Activated CD4-positive, alpha-beta T cell treated with anti-CD3 and anti-CD28 coated beads, Interleukin-2, amount 50 U/mL, for 4 hours (primary cell): ENCODE measurements at places on chromosomes 1 and 21.

- no peak for DNase-seq
Observed at GRCh38 chr1:82160036-82160435, 359.3 kb downstream of the ADGRL2 start.

DNA sequence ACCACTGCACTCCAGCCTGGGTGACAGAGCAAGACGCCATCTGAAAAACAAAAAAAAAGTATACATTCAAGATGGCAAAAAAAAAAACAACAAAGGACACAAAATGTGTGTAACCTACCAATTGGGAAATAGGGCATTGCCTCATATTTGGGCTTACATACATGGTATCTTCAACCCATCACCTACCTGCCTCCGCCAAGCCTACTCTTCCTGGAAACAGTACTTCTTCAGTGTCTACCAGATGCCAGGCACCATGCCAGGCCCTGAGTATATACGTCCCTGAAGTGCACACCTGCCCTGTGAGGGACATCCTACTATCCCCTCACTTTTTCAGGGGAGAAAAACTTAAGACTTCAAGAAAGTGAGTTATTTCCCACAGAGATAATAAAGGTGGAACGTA lies 160.2 kb downstream of the TOMM20 start:
- no peak for DNase-seq

DNA sequence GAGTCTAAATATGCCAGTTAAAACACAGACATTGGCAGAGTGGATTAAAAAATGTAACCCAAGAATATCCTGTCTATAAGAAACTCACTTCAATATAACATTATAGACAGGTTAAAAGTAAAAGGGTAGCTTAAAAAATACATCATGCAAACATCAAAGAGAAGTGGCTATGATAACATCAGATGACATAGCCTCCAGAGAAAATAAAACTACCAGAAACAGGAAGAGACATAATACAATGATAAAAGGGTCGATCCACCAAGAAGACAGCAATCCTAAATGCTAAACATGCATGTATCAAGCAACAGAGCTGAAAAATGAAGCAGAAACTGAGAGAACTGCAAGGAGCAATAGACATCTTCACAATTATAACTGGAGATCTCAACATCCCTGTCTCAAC lies 190.2 kb upstream of the NR5A2 start:
- no peak for DNase-seq

DNA sequence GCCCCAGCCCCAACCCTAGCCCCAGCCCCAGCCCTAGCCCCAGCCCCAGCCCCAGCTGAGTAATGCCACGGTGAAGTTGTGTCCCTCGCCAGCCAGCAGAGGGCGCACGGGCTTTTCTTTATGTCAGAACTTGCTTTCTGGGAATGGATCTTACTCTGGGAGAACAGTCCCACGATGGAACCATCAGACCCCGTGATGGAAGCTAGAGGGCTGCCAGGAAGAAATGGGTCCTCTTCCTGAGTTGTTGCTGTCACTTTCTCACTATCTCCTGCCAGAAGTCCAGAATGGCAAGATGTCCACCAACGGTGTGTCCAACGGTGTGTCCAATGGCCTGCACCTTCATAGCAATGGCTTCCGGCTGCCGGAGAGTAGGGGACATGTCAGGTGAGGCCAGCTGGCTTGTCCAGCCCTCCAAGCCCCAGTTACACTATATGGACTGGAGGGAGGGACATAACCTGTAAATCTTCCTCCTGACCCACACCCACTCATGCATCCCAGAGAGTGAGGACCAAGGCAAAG lies 25.1 kb upstream of the TMEM222 start:
- peak; percentile 63 for DNase-seq

GRCh38 chr1:14627608-14628489 lies 29.4 kb downstream of the KAZN start:
- DNase-seq, result no peak

GRCh38 chr1:9821710-9822109 lies 2.1 kb downstream of the CLSTN1 start:
- no peak for DNase-seq
